RWPE2 (cell line): ENCODE measurements at places on chromosomes 6 and 20.

- no peak for DNase-seq
Measured at GRCh38 chr20:63009988-63010769, 3.4 kb upstream of the BHLHE23 start.

GRCh38 chr6:5670381-5670780 lies 336.3 kb downstream of the NRN1 start:
- no peak for DNase-seq

- no peak for DNase-seq
Measured at GRCh38 chr6:167803816-167804215, 22.9 kb upstream of the AFDN start.

DNA sequence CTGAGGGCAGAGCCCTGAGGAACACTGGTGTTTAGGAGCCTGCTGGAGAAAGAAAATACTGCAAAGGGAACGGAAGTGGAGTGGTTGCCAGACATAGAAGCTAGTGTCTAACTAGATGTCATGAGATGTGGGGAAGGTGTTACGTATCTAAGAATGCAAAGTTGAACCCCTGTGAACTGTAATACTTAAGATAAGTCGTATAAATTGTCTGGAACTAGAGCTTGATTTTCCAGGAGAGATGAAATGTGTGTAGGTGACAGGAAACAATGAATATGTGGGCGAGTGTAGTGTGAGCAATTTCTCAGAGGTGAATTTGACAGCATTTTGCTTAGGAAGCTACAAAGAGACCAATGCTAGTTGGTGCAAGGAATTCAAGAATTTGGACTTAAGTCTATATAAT lies 27.9 kb downstream of the ESR1 start:
- DNase-seq, result no peak

DNA sequence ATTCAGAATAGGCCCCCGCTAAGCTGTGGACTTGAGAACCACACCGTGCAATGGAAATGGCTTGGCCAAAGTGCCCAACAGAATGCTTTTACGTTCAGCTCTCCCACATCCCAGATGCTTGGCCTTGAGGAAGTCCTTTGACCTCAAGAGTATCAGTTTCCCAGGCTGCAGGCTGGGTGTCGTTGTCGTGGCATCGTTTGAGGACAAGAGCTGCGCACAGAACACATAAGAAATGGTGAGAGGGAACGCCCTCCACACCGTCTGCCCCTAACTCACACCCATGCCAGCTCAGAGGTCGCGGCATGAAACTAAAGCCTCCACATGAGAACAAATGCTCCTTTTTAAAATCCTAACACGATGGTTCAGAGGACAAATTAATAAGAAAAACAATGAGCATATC lies 37.0 kb downstream of the NFATC2 start:
- peak; percentile 52 for DNase-seq

GRCh38 chr6:72938104-72938503 lies 287.2 kb downstream of the KHDC1L start:
- no peak for DNase-seq

DNA sequence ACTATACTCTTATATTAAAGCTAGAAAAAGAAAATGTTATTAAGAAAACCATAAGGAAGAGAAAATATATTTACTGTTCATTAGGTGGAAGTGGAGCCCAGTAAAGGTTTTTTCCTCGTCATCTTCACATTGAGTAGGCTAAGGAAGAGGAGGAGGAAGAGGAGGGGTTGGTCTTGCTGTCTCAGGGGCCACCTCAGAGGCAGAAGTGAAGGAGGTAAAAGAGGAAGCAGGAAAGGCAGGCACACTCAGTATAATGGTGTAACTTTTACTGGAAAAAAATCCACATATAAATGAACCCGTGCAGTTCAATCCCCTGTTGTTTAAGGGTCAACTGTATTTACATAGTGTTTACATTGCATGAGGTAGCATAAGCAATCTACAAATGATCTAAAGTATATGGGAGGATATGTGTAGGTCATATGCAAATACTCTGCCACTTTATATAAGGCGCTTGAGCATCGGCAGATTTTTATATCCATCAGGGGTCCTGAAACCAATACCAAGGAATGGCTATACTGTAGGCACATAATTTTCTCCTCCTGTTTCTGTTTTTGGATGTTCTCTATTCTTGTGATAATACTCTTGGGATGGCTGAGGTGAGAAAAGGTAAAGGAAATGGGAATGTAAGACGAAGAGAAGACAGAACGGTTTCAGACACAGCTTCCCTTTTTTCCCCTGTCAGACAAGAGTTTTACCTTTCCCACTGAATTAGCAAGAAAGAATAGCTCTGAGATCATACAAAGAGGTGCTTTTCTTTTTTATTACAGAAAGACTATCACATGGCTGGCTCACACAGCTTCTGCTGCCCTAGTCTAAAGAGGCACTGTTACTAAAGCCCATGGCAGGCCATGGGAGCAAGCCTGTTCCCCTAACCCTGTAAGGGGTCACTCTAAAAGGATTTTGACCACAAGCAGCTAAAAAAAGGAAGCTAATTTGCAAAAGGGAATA lies 59.9 kb downstream of the NUDT3 start:
- no peak for DNase-seq
